AG08396 (cell line): ENCODE measurements at places on chromosomes 2 and 18.
A peak's percentile ranks its signal among the peaks of the same experiment; 100 is the strongest.

- DNase-seq, result peak; percentile 11
These were observed 56.3 kb downstream of the RBKS start for GRCh38 chr2:27833931-27834330.

DNA sequence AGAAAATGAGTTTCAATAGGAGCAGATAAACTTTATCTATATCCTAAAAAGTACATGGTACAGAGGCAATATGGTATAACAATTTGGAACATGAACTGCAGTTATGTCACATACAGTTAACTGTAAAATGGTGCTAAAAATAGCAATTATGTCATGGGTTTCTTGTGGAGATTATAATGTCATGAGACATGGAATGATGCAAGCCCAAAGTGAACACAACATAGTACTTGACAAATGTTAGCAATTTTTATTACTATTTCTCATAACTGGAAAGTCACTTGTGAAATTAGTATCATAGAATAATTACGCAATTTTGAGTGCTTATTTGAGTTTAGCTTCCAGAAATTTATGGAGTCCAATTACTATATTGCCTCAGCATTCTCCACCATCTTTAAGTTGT, 1263.4 kb downstream of the DSC3 start:
- no peak for DNase-seq

GRCh38 chr2:61055557-61055956, 10.1 kb upstream of the SANBR start:
- peak; percentile 20 for DNase-seq

GRCh38 chr2:233917116-233917515, at the start of gene TRPM8:
Gene TRPM8 (plus strand): TSS chr2:233917373. CDS start chr2:233926538, 9,165 bp downstream.
- DNase-seq, result no peak

- no peak for DNase-seq
These were observed 65.6 kb downstream of the NCKAP5 start for GRCh38 chr2:133502678-133503077.

- peak; percentile 43 for DNase-seq
These were observed 93.9 kb downstream of the FARSB start for GRCh38 chr2:222561817-222562645.

DNA sequence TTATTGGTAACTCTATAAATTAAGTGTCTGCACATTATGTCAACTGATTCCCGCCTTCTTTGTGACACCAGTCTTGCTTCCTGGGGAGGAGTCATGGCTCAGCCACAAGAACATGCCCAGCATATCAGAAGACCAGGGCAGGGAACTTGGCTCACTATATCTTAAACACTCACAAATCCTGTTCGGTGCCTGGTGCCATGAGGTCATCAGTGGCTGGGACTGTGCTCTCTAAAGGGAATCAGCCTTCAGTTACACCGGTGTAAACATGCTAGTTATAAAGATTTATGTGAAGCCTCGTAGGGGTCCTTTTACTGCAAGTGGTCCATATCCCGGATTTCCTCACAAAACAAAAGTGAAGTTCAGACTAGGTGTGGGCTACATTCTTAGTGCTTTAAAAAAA, 73.1 kb upstream of the ZNF521 start:
- DNase-seq, result no peak

DNA sequence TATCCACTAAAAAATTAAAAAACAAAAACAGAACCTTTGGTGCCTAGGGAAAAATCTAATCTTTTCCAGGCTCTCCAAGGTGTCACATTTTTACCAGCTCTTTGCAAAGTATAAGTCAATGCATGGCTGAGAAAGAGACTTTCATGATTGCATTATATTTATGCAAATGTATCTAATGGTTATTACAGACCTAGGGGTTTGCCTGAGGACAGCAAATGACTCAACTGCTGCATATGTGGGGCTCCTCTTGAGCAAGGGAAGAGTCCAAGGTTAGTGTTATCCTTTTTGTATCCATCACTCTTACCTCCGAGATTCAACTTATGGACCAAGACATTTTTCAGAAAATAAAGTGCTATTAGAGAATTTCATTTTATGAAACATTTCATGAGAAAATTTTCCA, 33.9 kb upstream of the RMP24 start:
- no peak for DNase-seq

DNA sequence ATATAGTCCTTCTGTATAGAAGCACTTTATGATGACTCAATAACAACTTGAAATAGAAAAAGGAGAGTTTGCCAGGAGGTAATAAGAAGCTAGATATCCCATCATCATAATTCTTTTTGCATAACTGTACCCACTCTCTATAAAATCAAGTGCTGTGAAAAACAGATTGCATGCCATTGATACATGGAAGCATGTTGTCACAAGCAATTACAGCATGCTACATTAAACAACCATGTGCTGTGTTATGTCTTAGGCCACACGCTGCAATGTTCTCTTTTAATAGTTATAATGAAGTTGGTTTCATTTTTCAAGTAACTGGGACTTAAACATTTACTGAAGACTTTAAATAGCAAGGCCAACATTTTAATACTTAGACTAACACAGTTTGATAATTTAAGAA, 264.2 kb downstream of the RPRM start:
- no peak for DNase-seq

GRCh38 chr2:172072706-172073105, 12.6 kb upstream of the DLX1 start:
- no peak for DNase-seq

- peak; percentile 83 for DNase-seq
These were observed 289.7 kb downstream of the DYSF start for GRCh38 chr2:71742953-71743601.

GRCh38 chr2:232415736-232416520, 9.3 kb downstream of the ALPG start:
- DNase-seq, result no peak

DNA sequence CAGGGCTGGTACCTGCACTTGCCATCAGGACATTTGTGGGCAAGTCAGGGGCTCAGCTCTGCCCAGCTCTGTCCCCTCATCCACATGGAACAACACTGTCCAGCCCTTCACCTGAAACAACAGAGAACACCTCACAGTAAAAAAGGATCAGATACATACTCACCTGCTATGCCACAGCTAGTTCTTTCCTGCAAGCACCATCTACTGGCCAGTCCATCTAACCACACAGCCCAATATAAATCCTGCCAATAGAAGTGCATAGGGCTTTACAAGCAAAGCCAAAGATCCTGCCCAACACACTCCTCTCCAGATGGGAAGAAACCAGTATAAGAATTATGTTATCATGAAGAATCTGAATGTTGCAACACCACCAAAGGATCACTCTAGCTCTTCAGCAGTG, 52.2 kb upstream of the GALNT13 start:
- no peak for DNase-seq

DNA sequence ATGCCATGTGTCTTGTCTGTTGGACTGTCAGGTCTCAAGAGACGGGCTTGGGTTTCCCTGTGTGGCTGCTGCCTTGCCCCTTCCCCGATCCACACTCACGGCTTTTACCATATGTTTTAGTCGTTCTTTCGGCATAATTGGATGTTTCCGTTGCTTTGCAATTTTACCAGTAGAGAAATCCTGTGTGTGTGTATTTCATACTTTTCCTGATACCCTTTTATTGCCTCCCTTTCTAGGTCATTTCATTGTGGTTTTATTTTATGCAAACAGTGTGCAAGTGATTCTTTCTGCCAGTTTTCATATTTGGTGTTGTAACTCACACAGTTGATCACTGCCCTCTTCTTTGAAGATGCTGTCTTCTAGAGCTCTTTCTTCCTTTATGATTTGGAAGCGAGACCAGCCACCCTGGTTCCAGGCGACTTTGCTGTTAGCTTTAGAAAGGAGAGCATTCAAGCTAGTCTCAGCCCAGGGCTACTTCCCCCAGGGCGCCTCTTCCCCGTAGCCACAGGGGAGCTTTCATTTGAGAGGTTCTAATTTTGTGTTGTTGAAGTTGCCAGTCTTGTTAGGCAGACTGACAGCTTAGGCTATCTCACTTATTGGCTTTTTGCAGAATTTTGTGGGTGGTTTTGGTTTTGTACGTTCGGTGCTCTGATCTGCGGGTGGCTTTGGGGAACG, 17.0 kb downstream of the SH3BP4 start:
- no peak for DNase-seq

- no peak for DNase-seq
These were observed 69.4 kb downstream of the EMILIN2 start for GRCh38 chr18:2916184-2916583.

GRCh38 chr2:6864923-6865345, 773 bp downstream of the CMPK2 start:
- DNase-seq, result no peak

DNA sequence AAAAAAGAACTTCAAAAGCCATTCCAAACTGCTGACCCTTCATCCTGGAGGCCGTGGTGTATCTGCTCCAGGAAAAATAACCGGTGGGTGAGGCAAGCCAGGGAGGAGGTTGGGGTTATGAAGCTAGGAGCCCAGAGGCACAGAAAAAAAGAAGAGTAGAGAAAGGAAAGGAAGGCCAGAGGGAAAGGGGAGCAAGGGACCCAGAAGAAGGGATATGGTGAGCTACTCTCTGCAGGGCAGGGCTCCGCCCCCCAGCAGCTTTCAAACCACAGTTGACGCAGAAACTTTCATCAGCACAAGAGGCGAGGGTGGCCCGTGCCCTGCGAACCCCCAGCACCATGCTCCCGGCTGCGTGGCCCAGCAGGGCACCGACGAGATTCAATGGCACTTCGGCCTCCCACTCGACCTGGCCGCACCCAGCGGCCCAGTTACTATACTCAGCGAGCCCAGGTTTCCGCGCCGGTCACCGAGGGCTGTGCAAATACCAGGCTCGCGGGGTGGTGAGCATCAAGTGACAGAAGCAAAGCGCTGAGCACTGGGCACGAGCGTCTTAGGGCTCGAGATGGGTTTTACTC, 665 bp downstream of the MCM6 start:
- peak; percentile 75 for DNase-seq

DNA sequence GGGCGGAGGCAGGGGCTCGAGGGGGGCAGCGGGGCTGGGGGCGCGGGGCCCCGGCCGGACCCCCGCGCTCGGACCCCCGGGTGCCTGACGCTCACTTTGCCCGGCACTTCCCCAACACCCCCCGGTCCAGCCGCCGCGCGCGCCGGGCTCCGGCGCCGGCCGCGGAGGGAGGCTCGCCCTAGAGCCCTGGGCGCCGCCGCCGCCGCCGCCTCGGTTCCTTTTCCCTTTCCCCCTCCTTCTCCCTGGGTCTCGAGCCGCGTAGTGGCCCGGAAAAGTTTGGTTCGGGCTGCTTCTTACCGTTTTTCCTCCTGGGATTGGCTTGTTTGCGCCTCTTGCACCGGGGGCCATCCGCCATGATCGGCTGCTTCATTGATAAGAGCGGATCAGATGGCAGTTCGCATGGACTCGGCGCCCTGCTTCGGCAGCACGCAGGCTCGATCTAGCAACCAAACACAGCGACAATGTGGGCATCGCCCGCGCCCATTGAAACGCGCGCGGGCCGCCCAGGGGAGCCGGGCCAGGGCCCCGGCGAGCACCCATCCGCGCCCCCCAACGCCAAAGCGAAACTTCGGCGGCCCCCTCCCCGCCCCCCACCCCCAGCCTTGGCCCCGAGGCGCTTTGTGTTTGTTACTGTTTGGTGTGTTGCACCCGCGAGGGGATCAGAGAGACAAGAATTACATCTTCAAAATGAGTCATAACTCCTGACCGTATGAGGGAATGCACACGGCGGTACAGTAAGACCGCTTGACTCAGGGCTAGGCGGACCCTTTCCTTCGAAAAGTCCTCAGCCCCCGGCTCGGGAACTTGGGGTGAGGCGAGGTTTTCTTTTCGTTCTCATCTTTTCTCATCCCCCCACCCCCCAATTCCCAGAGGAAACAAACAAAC, 2.7 kb downstream of the ZEB2 start:
- DNase-seq, result peak; percentile 84

DNA sequence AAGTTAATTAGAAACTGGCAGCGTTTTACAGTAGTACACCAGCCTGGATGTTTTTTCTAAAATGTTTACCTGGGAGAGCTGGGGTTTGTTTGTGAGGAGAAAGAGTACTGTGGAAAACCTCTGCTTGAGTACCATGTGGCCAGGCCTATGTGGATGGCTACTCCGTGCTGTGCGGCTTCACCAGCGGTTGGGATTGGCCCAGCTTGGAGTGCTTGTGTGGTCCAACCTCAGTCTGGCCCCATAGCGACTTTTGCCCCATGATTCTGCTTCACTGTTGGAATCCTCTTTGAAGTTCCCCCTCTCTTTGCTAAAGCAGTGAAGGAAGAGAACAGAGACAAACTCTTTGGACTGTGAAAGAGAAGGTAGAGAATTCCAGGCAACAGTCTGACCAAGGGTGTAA, 15.9 kb downstream of the CD8A start:
- no peak for DNase-seq

- peak; percentile 68 for DNase-seq
These were observed 516 bp downstream of the EIF2AK2 start for GRCh38 chr2:37156071-37156856.

DNA sequence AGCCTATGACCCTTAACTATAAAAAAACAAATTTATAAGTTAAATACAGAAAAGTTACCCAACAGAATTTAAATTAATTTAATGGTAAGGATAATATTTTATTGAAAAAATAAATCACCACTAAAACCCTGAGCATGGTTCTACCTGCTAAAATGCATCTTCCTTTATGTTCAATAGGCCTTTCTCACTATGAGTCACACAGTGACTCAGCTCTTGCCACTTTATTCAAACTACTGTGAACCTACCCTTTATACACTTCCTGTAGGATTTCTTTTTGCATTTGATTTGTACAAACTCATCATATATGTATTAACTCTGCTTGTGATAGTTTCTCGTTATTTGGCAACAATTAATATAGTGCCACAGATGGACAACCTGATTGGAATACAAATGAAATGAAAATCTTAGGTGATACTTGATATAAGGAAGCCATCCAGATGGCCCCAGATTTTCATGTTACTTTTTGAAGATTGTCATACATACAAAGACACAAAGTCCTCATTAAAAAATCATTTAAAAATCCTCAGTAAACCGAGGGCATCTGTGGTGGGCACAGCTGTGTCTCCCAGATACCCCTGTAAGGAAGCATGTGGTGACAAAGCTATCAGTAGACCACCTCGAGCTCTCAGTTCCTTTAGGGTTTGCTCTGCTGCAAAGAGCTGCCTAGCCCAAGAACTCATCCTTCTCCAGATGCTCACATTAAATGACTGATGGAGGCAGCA, 55.2 kb upstream of the COBLL1 start:
- no peak for DNase-seq

GRCh38 chr2:186540941-186541340, 48.9 kb upstream of the ITGAV start:
- no peak for DNase-seq

- no peak for DNase-seq
These were observed 73.7 kb upstream of the TPO start for GRCh38 chr2:1339388-1340140.

- no peak for DNase-seq
These were observed 10.8 kb upstream of the ALPP start for GRCh38 chr2:232367591-232368233.

DNA sequence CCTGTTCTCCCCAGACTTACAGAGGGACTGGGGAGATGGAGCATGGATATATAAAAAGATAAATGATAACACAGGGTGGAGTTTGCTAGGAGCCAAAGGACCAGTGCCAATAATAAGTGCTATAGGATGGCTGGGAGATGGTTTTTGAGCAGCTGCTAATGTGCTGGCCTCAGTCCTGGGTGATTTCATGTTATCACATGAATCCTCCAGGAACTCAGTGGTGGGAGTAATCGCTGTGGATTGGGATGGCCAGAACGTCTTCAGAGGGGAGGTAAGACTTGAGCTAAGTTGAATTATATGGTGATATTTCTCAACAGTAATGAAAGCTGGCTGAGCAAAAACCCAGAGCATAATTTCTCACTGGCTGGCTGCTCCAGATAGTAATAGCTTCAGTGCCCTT, 441.4 kb downstream of the SLC4A3 start:
- no peak for DNase-seq

GRCh38 chr2:178756343-178756742, 50.9 kb downstream of the TTN start:
- DNase-seq, result no peak

GRCh38 chr2:18119883-18120282, 241.4 kb downstream of the KCNS3 start:
- DNase-seq, result peak; percentile 75
